Stimulated activated CD8-positive, alpha-beta memory T cell treated with anti-CD3 and anti-CD28 coated beads, Interleukin-7, amount 100 ng/mL, for 48 hours (primary cell): ENCODE measurements at places on chromosomes 4 and X.

DNA sequence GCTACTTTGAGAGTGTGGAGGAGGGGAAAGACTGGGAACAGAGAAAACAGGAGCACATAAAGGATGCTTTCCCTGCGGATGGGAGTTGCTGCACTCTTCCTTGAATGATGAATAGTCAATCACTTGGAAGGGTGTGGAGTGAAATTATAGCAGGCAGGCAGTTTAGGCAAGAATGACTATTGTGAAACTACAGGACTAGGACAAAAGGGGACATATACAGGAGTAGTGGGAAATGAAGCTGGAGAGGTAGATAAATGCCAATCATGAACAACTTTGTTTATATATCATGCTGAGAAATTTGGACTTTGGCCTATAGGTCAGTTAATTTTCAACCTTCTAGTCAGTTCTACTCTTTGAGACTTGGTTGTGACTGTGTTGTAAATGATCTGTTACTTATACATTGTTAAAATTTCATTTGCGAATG is 76.9 kb downstream of the PAQR3 start:
- no peak for DNase-seq

DNA sequence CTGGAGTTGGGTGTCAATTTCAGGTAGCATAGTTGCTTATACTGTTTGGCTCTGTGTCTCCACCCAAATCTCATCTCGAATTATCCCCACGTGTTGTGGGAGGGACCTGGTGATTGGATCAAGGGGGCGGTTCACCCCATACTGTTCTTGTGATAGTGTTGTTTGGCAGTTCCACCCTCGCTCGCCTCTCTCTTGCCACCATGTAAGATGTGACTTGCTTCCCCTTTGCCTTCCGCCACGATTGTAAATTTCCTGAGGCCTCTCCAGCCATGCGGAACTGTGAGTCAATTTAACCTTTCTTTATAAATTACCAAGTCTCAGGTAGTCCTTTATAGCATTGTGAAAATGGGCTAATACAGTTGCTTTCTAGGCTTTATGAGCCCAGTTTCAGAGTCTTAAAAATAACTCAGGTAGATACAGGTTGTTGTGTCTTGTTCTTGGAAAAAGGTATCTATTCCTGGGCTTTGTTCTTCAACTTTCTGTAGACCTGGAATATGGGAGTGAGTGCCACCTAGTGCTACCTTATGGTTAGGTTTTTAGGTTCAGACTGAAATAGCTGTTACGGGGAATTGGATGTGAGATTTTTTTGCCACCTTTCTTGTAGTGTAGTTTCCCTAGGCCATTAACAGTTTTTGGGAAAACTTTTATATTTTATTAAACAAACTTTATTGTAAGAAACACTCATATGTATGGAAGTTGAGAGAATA is 15.6 kb downstream of the PGK1 start:
- DNase-seq = no peak

- DNase-seq = peak; percentile 37
Measured at GRCh38 chr4:102449751-102450352, 51.3 kb upstream of the NFKB1 start.

GRCh38 chrX:78527263-78527662 is 131.9 kb downstream of the RTL3 start:
- DNase-seq = no peak

DNA sequence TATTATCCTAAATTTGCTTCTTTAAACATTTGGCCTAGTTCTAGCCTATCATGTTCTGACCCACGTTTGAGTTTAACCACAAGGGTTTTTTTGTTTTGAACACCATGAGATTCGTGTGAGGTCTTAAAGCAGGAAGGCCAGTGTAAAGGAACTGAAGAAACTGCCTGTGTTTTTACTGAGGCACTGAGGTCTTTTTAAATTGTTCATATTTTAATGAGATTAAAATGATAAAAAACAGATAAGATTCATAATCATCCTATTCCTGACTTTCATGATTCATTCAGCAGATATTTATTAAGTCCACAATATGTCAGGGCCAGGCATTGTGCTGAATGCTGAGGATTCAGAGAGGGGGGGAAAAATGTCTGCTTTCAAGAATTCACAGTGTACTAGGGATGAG is 3.2 kb downstream of the RPS6KA3 start:
- no peak for DNase-seq

- DNase-seq = no peak
Measured at GRCh38 chr4:38279650-38280322, 319.6 kb downstream of the PTTG2 start.

GRCh38 chr4:136343340-136343739 is 1189.0 kb downstream of the PCDH18 start:
- DNase-seq = no peak
